GM19239 (cell line): ENCODE measurements at places on chromosomes 11 and 22.

DNA sequence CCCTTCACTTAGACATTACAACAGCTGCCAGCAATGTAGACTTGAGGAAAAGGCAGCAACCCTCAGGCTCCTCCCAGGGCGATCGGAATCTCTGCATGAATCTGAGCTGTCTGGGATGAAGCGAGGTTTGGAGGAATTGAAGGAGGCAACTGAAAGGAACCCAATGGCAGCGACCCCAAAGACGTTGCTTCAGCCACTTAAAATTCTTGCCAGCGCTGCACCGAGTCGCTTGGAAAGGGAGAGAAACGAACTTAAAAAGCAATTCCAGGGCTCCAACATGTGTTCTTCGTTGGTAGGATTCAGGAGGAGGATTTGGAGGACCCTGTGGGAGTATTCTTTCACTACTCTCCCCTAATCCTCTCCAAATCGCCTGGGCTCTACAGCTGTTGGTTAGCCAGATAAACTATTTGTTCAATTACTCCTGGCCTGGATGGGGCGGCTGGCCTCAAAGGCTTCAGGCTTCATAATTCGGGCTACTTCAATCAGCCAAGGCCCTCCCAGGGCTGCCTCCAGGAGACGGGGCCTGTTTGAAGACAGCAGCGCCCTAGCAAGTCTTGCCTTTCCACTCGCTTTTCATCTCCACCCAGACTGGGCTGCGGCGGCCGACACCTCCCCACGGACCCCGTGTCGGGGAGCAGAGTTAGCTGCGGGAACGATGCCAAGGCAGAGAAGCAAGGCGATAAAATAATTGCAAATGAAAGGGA lies 72.4 kb upstream of the TMEM45B start:
- DNase-seq: no peak

- no peak for DNase-seq
Measured at GRCh38 chr22:37314315-37315074, 32.2 kb downstream of the CYTH4 start.

DNA sequence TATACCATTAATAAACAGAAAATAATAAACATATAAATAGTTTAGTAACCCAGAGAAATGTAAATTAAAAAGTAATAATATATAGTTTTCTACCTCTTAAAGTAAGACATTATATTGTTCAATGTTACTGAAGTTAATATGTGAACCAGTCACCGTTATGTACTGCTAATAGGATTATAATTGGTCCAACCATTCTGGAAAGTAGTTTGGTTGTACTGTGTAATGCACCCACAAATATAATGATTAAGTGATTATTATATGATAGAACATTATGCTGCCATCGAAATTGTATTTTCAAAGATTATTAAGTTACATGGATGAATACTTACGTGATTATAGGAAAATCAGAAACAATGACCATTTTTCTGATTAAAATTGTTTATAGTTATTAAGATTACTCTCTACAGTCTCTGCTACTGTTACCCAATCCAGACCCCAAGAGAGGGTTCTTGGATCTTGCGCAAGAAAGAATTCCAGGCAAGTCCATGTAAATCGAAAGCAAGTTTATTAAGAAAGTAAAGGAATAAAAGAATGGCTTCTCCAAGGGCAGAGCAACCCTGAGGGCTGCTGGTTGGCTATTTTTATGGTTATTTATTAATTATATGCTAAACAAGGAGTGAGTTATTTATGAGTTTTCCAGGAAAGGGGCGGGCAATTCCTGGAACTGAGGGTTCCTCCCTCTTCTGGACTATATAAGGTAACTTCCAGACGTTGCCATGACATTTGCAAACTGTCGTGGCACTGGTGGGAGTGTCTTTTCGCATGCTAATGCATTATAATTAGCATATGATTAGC lies 50.1 kb downstream of the ACER3 start:
- DNase-seq: no peak

GRCh38 chr11:60315871-60316270 lies 11.2 kb upstream of the MS4A6E start:
- DNase-seq: no peak

DNA sequence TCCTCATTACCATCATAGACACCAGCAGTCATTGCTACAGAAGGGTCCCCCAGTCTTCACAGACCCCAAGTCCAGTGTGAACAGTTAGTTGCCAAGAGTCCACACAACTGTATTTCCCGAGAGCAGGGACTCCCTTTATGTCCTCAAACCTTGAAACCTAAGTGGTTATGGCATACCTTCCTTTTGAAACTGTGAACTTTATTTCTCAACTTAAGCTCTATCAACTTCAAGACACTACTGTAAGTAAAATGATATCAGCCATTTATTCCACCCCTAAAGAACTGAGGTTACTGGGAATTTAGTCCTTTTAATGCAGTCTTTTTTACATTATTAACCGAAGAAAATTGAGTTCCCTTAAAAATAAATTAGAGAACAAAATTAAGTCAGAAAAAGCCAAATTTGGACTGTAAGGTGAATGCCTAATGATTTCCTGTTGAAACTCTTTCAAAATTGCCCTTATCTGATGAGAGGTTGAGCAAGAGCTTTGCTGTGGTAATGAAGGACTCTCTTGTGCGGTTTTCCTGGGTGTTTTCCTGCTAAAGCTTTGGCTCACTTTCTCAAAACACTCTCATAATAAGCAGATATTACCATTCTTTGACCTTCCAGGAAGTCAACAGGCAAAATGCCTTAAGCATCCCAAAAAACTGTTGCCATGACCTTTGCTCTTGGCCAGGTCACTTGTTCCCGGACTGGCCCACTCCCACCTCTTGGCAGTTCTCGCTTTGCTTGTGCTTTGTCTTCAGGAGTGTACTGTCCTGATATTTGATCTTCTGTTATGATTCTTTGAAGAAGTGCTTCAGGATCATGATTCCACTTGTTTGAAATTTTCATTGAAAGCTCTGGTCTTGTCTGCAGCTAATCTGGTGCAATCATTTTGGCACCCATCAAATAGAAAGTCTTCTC lies 765.4 kb upstream of the ANO3 start:
- no peak for DNase-seq
